Right renal cortex interstitium (tissue), 3 donors: ENCODE measurements at places on chromosomes 4 and X.

- DNase-seq = no peak
Observed at GRCh38 chr4:52507774-52508173, 151.3 kb downstream of the USP46 start.

GRCh38 chr4:6308899-6309643, 39.4 kb downstream of the WFS1 start:
- no peak for DNase-seq

DNA sequence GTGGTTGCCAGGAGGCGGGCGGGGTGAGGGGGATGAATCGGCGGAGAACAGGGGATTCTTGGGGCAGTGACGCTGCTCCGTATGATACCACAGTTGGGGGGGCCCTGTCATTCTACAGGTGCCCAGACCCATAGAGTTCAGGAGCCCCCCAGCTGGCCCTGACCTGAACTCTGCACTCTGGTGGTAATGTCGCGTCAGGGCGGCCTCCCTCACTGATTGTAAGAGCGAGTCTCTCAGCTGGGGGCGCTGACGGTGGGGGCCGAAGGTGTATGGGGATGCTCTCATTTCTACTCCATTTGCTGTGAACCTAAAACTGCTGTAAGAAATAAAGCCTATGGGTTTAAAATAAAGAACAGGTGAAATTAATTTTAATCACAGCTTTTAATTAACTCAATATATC, 91.8 kb upstream of the PSAPL1 start:
- DNase-seq = no peak

DNA sequence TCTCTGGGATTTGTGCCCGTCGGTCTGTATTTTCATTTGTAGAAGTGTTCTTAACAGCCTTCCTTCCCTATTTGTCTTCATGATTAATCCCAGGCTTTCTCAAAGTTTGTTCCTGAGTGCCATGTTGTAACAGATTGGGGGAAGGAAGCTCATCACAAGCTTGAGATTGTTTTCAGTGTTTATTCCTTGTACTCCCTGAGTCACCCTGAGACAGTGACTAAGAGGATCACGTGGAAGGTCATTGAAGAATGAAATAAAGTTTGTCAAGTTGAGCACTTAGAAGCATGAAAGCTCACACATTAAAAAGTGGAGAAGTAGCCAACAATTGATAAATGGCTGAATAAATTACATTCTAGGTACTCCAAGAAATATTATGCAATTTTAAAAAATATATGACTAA, 153.5 kb upstream of the FAM241A start:
- no peak for DNase-seq

GRCh38 chrX:107556967-107557366, 71.3 kb upstream of the PRPS1 start:
- DNase-seq = no peak

DNA sequence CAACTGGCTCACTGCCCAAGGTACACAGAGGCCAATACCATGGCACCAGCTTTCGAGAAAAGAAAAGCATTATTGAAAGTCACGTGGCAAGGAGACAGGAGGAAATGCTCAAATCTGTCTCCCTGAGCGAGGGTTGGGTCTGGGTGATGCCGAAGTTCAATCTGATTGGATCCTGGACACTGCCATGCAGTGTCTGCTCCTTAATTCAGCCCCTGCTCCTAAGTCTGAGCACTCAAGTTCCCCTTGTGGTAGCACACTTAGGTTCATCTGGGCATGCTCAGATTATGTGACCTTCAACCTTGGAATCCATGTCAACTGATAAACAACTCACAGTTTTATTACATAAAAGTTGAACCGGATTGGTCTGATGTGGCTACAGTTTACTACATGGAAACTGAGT, 512.6 kb upstream of the GALNT7 start:
- no peak for DNase-seq

DNA sequence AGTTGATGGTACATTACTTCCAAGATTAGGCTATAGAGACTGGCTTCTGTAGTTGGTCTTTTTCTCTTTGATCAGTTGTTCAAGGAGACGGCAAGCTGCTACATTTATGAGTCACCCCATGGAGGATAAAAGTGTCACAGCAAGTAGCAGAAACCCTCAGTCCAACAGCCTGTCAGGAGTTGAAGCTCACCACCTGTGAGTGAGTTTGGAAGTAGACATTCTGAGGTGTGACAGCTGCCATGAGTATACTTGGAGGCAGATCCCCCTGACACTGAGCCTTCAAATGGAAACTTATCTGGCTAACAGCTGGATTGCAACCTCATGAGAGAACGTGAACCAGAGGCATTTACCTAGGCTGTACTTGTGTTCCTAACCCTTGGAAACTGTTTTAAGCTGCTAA, 68.0 kb downstream of the CCNG2 start:
- peak; percentile 27 for DNase-seq

- DNase-seq = no peak
Observed at GRCh38 chrX:111182997-111183396, 87.0 kb downstream of the PAK3 start.

GRCh38 chr4:146222313-146222712, 8.0 kb downstream of the REELD1 start:
- DNase-seq = no peak

DNA sequence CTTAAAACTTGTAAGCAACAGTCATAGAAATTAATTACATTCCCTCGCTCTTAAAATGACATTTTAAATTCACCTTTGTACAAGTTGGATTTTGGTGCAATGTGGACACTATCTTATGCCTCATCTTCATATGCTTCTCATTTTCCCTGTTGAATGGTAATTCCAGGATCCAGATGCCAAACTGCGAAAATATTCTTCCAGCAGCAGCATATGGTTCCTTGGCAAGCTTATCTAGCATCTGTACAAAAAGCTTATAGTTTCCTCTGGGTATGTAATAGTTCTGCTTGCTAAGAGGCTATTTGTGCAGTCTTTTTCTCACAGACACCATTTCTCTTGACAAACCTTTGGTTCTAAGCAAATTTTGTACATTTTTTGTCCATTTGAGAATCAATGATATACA, 2079.7 kb upstream of the AGA start:
- DNase-seq = no peak

DNA sequence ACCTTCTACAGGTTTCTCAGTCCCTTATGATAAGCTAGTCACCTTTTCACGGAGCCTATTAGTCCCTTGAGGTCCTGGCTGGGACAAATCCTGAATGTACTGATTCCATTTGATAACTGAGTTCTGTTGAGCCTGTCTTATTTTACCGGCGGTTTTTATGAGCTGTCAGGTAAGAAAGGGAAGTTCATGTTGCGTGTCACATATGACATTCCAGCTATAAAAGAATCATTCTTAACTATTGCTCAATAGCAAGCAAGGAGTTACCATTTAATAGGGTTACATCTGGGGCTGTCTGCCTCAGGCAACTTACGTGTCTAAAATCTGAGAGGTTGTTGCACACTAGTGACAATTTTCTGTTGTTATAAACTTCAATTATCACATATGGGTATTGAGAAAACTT, 394.6 kb downstream of the TECRL start:
- no peak for DNase-seq

DNA sequence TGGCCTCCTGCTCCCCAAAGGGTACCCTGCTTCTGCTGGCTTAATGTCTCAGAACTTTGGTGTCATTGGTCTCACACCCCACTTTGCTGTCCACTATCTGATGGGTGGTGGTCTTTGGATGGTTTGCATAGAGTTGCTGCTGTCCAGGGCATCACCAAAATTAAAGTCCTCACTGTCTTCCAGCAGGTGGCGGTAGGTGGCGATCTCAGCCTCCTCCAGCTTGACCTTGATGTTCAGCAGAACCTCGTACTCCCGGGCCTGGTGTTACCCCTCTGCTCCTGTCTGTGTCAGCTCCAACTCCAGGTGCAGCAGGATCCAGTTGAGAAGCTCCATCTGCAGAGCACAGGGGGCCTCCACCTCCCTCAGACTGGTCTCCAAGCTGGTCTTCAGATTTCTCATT, 1169.5 kb upstream of the PABPC4L start:
- no peak for DNase-seq

DNA sequence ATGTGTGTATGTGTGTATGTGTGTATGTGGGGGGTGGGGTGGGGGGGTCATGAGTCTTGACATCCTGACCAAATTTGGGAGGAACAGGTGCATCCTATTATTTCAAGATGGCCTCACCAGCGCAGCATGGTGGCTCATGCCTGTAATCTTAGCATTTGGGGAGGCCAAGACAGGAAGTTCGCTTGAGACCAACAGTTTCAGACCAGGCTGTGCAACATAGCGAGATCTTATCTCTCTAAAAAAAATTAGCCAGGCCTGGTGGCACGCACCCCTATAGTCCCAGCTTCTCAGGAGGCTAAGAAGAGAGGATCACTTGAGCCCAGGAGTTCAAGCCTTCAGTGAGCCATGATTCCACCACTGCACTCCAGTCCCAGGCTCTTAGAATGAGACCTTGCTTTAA, 47.0 kb upstream of the DHRSX start:
- DNase-seq = no peak

DNA sequence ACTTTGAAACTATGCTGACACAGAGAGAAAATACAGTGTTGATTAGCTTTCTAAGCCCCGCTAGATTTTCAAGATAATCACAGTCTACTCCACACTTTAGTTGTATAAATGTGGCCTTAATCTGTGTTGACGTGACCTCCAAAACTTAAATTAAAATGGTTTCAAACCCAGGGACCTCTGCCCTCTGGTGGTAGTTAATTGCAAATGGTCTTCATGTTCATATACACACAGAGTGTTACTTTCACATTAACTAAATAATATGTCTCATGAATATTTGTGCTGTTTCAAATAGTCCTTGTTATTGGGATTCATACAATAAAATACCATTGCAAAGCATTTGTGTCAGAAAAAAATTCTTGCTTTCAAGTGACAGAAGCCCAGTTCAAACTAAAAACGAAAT, 64.3 kb downstream of the TASL start:
- no peak for DNase-seq

DNA sequence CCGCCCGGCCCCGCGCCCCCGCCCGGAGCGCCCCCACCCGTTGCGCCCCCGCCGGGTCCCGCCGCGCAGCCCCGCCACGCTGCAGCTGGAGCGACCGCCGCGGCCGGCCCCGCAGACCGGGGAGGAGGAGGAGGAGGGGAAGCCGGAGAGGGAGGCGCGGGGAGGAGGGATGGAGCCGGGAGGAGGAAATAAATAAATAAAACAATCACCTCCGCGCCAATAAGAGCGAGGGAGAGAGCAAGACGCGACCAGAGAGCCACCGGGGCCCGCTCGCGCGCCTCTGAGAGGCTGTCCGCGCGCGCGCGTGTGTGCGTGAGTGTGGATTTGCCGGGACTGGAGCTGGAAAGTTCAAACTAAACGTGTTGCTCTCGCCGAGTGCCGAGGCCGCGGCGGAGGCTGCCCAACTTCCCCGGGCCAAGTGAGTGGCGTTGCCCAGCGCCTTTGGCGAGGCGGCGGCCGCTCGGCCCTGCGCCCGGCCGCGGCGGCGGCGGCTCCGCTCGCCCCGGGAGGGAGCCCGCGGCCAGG, 2184.4 kb upstream of the TENM3 start:
- peak; percentile 38 for DNase-seq

GRCh38 chr4:10002278-10002677, 19.0 kb downstream of the SLC2A9 start:
- DNase-seq = no peak

GRCh38 chr4:150094676-150095075, 16.4 kb downstream of the DCLK2 start:
- no peak for DNase-seq

- no peak for DNase-seq
Observed at GRCh38 chrX:115378471-115378870, 89.0 kb downstream of the LUZP4 start.

GRCh38 chr4:150253965-150254630, 175.9 kb downstream of the DCLK2 start:
- no peak for DNase-seq

- no peak for DNase-seq
Observed at GRCh38 chr4:112225157-112225556, 6.4 kb upstream of the AP1AR start.

GRCh38 chr4:151304226-151304625, 21.2 kb downstream of the SH3D19 start:
- DNase-seq = no peak

- DNase-seq = no peak
Observed at GRCh38 chr4:188781655-188782054, 642.4 kb downstream of the TRIML1 start.

- DNase-seq = no peak
Observed at GRCh38 chrX:72128881-72129280, 2.8 kb downstream of the RTL5 start.

DNA sequence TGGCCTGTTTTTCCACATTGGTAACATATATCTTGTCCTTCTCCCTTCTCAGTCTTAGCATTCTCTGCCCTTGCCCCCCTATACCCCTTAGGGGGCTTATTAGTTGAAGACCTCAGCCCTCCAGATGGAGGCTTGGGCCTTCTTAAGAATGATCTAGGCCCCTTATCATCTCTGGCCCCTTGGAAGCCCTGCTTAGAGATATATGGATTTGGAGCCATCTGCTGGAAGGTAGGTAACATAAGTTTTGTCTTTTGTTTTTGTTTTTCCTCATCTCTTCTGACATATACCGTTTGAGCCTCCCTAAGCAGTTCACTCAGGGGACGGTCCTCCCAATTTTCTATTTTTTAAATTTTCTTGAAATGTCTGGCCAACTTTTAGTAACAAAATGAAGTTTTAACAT, 48.3 kb upstream of the NAP1L2 start:
- no peak for DNase-seq

GRCh38 chrX:48022738-48023137, 15.9 kb downstream of the SPACA5 start:
- no peak for DNase-seq

- no peak for DNase-seq
Observed at GRCh38 chr4:185244763-185245162, 35.4 kb downstream of the SNX25 start.

DNA sequence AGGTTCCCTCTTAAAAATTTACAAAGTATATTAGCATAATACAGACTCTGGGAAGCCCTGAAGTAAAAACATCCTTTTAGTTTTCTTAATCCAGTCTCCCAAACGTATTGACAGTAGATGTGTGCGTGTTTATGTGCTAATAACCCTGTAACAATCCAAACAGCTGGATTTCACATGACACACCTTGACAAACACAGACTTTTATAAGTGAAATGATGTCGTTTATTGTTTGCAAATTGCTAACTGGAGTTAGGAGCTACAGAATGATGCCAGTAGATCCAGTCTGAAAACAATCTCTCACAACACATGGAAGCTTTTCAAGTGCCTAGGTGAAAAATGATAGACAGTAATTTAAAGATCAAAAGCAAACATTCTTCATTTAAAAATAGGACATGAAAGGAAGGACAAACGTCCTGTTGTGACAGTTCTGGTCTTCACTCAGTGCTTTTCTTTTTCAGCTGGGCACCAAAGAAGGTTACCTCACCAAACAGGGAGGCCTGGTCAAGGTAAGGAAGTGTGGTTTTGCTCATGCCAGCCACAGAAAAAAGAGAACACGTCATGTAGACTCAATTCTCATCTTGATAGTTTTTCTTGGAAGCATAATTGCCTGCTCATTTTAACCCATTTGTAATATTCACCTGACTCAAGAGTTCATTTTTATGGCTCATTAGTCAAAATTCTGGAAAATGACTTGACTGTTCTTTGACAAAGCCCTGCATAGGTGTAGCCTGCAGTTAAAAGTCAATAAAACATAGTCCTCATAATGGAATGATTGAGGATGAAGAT, 32.9 kb downstream of the LAMTOR3 start:
- no peak for DNase-seq
